ENCODE measurements at places on chromosomes 13 and 19.

DNA sequence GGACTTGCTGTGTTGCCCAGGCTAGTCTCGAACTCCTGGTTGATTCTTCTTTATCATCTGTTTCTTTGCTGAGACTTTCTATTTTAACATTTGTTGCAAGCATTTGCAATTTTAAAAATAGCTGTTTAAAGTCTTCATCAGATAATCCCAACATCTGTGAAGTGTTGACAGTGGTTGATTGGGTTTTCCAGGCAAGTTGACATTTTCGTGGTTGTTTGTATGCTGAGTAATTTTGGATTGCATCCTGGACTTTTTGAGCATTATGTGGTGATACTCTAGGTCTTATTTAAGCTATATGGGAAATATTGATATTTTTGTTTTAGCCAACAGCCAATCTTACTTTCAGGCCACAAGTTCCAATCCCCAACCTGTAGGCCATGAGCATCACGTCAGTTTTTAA lies 25.1 kb downstream of the AP1M1 start:
- no peak for DNase-seq

DNA sequence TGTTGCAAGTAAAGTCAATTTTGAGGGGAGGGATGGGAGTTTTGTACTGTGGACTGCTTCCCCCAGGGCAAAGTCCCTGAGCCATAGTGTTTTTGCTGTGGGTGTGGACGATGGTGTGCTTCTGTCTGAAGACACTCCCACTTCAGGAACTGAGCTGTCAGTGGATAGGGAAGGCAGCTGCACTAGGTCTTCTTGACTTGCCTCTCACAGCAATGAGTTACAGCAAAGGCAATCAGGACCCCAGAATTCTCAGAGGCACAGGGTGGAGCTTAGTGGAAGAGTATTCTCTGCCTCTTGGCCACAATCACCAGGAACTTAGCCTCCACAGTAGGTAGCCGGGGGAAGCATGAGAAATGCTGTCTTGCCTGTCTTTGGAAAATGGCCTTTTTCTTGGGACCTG lies 1416.6 kb upstream of the MIR17HG start:
- no peak for DNase-seq

- DNase-seq, result no peak
Measured at GRCh38 chr19:40549007-40549708, 27.5 kb upstream of the SHKBP1 start.

DNA sequence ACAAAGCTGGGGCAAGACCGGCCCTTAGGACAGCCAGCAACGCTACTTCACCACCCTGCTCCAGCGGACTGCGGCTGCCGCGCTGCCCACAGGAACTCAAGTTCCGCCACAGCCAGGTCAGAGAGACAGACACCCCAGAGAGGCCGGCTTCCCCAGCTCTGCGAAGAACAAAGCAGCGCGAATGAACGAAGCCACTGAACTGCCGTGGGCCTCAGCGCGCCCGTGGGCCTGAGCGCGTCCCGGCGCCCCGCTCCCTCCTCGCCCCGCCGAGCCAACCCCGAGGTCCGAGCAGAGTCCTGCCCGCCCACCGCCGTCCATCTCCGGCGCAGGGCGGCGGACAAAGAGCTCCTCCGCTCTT lies 158.4 kb downstream of the RNF17 start:
- no peak for DNase-seq
